ENCODE measurements at places on chromosomes 5 and 9.

- DNase-seq: no peak
Measured at GRCh38 chr5:88665750-88666215, 217.2 kb downstream of the MEF2C start.

DNA sequence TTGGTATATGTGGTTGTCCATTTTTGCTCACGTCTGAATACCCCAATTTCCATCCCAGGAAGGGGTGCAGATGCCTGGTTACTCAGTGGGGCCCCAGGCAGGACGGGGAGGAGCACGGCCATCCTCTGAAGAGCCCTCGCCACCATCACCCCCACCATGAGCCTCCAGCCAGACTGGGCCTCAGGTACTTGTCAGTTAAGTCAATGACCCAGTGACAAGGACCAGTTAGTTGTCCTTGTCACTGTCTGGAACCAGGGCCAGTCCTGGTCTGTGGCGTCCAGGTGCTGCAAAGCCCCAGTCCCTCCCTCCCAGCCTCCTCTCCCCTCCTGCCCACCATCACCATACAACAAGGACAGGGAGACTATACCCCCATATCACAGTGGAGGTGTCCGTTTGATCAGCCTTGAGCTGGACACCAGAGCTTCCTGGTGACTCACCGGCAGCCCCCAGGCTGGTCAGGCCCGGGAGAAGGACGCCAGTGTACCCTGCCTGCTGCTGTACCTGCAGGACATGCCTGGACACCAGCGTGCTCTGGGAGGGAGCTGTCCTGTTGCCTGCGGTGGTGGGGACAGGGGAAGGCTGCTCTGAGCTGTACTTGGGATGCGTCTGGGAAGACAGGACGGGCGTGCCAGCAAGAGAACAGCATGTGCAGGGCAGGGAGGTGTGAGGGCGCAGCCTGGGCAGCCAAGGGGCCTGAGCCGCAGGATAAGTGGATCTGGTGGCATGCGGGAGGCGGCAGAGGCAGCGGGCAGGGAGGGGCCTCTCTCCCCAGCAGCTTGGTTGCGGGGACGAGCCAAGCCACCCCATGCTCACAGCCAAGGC, 32.6 kb upstream of the TTLL11 start:
- no peak for DNase-seq

GRCh38 chr5:76625087-76625815, 2.0 kb upstream of the F2RL2 start:
- DNase-seq: no peak

GRCh38 chr5:8953016-8953415, 592.9 kb downstream of the SEMA5A start:
- DNase-seq: no peak

GRCh38 chr5:12570688-12571087, 666.4 kb upstream of the CTNND2 start:
- no peak for DNase-seq

- DNase-seq: no peak
Measured at GRCh38 chr5:168843277-168844015, 264.3 kb upstream of the PANK3 start.

- DNase-seq: no peak
Measured at GRCh38 chr5:151249281-151249680, 3.7 kb upstream of the GM2A start.

Measured in GM10248 (cell line).